AG04449 (cell line): ENCODE measurements at places on chromosomes 7 and 10.

DNA sequence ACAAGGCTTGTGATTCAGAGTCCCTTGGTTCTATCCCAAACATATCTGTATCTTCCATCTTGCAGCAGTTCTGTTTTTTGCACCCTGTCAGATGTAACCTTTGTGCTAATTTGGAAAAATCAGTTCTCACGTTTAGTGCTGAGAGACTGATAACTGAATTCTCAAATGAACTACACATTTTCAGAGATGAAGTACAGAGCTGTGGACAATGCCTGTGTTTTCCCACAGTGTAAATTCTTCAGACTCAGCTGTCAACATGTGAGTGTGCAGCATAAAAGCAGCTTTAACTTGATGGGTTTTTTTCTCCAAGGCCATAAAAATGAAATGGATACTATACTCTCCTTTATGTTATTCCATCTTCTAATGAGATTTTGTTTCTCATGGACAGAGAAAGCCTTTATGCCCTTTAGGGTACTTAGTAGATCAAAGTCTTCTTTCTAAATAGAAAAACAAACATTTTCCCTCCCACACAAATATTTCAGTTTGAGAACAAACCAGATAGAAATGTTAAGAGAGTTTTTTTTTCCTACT lies 150.9 kb downstream of the SEMA3A start:
- DNase-seq: no peak

GRCh38 chr10:75525646-75526045 lies 94.2 kb downstream of the LRMDA start:
- no peak for DNase-seq

DNA sequence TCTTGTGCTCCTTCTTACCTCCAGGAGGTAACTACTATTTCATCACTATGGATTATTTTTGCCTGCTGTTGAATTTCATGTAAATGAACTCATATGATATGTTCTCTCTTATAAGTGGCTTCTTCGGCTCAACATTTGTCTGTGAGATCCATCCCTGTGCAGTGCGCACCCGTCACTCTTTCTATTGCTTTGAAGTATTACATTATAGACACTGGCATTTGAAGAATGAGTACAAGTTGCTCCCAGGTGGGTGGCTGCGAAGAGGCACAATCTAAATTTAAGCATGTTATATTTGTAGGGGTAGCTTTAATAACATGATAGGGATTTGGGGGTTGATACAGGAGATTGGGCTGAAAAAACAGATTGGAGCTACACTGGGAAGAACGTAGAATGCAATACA lies 809.7 kb downstream of the CCSER2 start:
- DNase-seq: no peak

DNA sequence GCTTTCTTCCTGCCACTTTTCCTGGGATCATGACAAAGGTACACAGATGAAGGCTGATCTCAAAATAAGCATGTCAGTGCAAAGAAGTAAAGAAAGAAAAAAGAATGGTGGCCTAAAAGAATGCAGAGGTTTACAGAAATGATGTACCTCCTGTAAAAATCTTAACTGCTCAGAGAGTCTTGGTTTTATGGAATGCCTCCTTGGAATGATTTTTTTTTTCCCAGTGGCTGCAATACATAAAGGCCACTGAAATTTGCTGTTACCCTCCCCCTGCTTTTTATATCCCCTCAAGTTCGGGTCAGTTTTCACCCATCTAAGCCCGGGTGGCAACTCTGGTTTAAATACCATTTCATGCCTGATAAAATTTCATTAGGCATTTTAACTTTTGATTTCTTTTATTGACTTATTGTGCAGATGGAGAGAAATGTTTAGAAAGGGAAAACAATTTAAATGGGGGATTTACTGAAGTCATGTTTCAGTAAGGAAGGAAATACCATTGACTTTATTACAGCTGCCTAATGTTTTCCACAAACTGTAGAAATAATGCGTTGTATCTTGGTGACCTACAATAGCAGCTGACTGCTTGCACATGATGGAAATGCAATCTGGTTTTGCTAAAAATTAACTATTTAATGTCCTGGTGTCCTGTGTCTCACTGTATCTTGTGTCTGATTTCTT lies 102.5 kb downstream of the SAMD9 start:
- peak; percentile 57 for DNase-seq

DNA sequence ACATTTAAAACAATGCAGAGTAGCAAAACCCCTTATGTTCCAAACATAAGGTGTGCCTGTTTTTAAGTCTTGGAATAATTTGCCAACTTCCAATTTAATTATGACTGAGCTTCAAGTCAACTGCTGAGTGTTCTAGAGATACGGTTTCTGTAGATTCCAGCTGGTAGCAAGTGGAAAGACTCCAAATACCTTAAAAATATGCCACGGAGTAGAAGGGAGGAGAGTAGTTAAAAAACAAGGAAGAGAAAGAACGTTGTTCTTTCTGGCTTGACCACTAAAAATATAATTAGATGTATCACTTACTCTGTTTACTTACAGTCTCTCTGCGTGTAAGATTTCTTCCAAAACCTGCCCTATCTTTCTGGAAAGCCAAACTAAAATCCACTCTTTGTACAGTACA lies 24.5 kb upstream of the ABLIM1 start:
- DNase-seq: no peak

- no peak for DNase-seq
These were observed 30.9 kb upstream of the MTPAP start for GRCh38 chr10:30379983-30380382.

GRCh38 chr10:96496281-96496925 lies 17.3 kb downstream of the TLL2 start:
- DNase-seq: no peak

- no peak for DNase-seq
These were observed 140.9 kb downstream of the PARD3 start for GRCh38 chr10:34674176-34674575.

DNA sequence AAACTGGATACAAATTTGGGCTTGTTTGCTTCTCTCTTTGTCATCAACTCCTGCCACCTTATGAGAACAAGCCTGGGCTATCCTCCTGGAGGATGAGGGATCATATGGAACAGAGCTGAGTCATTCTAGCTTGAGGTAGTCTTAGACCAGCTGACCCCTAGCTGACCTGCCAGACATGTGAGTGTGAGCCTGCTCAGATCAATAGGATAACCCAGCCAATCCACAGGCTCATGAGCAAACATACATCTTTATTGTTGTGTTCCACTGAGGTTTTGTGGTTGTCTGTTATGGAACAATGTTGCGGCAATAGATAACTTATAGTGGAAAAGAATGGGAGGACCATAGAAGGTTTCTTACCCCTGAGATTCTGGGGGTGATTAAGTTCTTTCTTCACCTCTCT lies 54.5 kb upstream of the FAM180A start:
- DNase-seq: no peak

- no peak for DNase-seq
These were observed 99.4 kb downstream of the MTPN start for GRCh38 chr7:135877805-135878204.

- no peak for DNase-seq
These were observed 123.3 kb downstream of the TRRAP start for GRCh38 chr7:99001482-99002147.

- no peak for DNase-seq
These were observed at the start of gene GATA3 for GRCh38 chr10:8054494-8055407. TSS of gene GATA3 (plus strand) at chr10:8054688. CDS start at chr10:8055656, 968 bp downstream.

GRCh38 chr7:103541026-103541425 lies 95.0 kb upstream of the SLC26A5 start:
- DNase-seq: no peak

- DNase-seq: no peak
These were observed 95.4 kb downstream of the CREB5 start for GRCh38 chr7:28507525-28508282.

DNA sequence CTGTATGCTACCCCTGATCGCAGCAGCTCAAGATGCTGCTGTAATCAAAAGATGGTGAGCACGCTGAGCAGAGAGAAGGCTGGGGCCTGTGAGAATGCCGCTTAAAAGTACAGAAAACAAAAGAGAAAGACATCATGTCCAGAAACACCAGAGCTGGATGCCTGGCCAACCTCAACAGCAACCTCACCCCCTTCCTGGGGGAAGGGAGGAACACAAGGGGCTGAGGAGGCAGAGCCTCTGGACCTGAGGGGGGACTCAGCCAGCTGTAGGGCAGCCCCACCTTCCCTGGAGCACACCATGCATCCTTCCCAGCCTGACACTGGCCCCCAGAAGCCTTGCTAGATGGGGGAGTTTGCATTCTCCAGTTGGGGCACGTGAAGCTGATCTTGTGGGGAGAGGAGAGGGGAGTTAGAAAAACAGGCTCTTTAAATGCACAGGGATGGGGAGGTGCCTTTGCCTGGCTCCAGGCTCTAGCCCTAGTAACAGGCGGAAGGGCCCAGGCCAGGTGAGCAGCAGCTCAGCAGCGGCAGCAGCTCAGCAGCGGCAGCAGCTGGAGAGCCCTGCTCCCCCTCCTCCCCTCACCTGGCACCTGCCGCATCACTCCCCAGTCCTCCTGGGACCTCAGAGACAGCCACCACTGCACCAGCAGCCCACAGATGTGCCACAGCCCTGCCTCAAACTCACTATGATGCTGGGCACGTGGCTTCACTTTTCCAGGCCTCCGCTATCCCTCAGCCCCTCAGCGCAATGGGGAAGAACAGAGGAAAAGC lies 156.3 kb downstream of the NEURL1 start:
- no peak for DNase-seq

GRCh38 chr7:97480772-97481390 lies 251.0 kb upstream of the TAC1 start:
- DNase-seq: no peak

- no peak for DNase-seq
These were observed 171.2 kb downstream of the DNAJB6 start for GRCh38 chr7:157507987-157508386.

DNA sequence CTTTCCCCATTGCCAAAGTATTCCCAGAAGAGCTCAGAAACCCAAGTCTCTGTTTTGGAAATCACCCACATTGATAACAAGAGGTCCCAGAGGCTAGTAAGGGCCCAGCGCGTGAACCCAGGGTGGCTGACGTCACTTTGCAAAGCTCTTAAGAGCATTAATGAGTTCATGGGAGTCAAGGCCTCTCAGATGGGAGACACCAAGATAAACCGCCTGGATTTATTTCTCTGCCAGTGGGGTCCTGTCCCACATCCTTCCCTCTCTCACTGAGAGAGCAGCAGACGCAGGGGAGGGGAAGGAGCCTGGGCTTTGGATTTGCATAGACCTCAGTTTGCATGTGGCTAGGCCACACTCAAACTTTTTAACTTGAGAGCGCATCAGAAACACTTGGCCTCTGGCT lies 184.8 kb upstream of the PDE1C start:
- DNase-seq: no peak

DNA sequence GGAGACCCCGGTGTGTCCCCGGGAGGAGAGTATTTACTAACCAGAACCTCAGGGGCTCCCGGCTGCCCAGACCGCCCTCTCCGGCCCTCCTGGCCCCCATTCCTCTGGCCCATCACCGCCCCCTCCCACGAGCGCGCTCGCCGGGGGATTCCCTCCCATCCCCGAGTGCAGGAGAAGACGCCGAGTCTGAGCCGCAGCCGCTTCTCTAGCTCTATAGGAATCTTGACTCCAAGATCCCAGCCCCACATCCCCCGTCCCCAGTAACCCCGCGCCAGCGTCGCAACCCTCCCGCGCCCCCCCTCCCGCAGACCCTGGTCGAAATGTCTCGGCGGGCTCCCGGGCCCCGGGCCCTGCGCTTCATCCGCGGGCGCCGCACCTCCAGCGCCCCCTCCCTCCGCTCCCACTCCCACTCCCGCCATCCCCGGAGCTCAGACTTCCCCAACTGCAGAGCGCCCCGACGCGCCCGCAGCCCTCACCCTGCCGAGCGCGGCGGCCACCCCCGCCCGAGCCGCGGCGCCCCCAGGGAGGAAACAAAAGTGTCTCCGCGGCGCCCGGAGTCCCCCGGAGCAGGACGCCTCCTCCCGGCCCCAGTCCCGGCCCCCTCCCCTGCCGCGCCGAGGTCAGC lies 541 bp downstream of the ELMO1 start:
- no peak for DNase-seq
